SW 1271 (cell line): ENCODE measurements at places on chromosomes 6 and 20.

GRCh38 chr6:2034256-2034655 is 211.1 kb downstream of the GMDS start:
- DNase-seq = no peak

DNA sequence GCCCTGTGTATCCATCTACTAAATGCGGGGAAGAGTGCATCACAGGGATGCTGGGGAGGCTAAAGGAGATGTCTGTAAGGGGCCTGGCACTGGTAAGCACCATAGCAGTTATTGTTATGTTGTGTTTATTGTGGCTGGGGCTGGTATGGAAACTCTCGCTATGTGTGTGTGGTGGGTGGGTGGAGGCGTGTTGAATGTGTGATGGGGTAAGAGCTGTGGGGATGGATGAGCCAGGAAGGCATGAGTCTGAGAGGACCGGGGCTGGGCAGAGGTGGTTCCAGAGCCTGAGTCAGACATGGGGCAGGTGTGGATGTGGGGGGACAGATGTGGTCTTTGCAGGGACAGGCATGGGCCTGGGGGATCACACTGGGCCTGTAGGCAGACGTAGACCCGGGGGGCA is 88.1 kb downstream of the GRM4 start:
- no peak for DNase-seq

- DNase-seq = no peak
These were observed 94.9 kb downstream of the JARID2 start for GRCh38 chr6:15340775-15341174.

GRCh38 chr6:57283106-57283505 is 34.3 kb upstream of the PRIM2 start:
- no peak for DNase-seq

DNA sequence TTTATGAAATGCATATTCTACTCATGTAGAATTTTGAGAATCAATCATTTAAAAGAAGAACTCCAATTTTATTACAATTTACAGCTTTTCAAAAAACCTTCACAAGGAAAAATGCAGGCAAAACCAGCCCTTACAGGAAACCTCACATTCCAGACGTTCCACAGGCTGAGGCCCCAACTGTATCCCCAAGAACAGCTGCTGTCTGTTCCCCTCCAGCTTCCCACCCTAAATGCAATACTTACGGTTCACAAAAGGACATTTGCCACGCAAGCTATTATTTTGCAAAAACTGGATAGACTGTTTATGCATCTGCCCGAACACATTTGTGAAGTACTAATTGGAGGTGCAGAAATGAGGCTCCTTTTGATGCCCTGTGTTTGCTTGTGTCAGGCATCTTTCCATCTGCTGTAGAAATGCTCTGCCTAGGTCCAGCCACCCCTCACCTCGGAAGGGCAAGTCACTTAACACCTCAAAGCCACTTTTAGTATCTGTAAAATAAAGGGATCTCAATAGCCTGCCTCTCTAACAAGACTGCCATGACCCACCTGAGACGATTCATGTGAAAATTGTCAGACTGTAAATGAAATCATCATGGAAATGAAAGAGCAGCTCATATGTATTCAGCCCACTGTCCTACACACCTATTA is 26.5 kb downstream of the PDE10A start:
- DNase-seq = no peak

GRCh38 chr6:111481836-111482187 is 1.2 kb downstream of the REV3L start:
- no peak for DNase-seq

GRCh38 chr6:122604676-122605075 is 5.5 kb upstream of the PKIB start:
- DNase-seq = no peak

DNA sequence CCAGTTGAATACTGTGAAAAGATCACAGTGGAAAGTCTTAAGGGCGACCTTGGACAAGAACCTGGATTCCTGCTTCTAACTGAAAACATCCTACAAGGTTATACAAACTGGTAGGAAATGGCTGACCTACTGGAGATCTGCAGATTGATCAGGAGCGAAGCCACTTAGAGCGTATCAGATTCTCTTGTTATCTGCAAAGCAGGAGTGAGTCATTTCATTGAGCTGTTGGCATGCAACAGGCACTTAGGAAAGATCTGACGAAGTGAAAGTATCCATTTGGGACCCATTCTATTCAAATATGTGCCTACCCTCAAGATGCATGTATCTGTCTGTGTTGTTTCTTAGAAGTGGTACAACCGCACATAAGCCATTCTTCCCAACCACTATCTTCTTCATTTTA is 131.2 kb upstream of the RIN2 start:
- no peak for DNase-seq

- DNase-seq = no peak
These were observed 178.9 kb upstream of the MYLIP start for GRCh38 chr6:15949982-15950381.
